ENCODE measurements at places on chromosomes 6 and 20.

DNA sequence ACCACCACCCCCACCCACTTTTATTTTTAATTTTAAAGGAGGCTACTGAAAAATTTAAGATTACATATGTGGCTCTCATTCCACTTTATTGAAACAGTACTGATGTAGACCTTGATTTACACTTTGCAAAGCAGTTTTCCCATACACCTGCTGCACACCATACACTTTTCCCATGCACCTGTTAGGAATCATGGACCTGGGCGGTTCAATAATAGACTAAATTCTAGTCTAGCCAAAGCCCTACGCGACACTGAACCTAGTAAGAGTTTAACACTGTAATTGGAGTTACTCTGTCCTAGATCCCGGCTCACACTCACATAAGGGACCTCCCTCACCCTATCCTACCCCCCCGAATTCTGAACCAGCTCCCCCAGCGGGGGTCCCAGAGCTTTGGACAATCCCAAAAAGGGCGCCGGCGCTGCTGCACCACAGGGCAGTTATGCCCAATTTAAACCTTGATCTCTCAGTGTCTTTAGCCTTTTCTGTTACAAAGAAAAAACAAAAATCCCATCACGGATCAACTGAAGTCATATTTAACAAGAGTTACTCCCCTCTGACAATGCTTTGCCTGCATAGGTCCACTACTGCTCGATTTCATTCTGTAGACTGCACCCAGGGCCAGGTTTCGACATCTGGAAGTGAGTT is 2.4 kb upstream of the GCLC start:
- DNase-seq, result no peak

- DNase-seq, result no peak
These were observed 46.9 kb upstream of the POU3F2 start for GRCh38 chr6:98787435-98787834.

- DNase-seq, result no peak
These were observed 51.4 kb downstream of the ZBTB9 start for GRCh38 chr6:33505548-33506370.

- DNase-seq, result no peak
These were observed 135.7 kb downstream of the ATXN1 start for GRCh38 chr6:16625291-16626265.

GRCh38 chr20:48294942-48295341 is 509.7 kb upstream of the SULF2 start:
- DNase-seq, result no peak

DNA sequence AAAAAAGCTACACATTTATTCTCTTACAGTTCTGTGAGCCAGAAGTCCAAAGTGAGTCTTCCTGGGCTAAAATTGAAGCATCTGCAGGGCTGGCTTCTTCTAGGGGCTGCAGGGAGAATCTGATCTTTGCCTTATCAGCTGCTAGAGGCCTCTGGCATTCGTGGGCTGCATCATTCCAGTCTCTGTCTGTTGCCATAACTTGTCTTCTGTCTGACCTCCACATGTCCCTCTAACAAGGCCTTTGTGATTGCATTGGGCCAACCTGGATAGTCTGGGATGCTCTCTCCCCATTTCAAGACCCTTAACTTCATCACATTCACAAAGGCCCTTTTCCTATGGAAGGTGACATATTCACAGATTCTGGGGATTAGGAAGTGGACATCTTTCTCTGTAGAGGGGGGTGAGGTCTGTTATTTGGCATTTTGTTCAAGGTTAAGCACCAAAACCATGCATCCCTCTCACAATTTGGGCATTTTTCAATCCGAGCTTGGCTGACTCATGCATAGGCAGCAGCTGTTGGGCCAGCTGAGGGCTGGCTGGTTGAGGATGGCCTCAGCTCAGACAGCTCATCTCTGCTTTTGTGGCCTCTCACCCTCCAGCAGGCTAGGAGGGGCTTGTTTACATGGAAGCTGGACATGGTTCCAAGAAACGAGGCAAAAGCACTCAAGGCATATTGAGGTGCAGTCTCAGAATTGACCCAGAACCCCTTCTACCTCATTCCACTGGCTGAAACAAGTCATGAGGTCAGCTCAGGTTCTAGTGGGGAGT is 116.1 kb upstream of the NXT1 start:
- no peak for DNase-seq

DNA sequence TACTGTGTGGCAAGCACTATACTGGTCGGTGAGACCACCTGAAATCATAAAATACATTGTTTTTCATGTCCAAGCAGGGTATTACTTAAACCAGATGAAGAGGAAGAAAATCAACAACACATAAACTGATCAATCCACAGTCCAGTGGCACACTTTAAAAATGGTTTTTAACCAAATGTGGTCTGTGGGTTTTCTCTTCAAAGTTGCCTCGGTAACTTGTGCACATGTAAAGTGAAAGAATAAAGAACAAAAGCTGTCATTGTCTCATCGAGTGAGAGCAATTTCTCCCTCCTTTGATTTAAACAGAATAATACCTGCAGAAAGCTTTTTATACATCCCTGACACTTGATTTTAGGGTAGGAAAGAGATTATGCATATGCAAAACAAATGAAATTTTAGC is 3.7 kb downstream of the FLRT3 start:
- no peak for DNase-seq

DNA sequence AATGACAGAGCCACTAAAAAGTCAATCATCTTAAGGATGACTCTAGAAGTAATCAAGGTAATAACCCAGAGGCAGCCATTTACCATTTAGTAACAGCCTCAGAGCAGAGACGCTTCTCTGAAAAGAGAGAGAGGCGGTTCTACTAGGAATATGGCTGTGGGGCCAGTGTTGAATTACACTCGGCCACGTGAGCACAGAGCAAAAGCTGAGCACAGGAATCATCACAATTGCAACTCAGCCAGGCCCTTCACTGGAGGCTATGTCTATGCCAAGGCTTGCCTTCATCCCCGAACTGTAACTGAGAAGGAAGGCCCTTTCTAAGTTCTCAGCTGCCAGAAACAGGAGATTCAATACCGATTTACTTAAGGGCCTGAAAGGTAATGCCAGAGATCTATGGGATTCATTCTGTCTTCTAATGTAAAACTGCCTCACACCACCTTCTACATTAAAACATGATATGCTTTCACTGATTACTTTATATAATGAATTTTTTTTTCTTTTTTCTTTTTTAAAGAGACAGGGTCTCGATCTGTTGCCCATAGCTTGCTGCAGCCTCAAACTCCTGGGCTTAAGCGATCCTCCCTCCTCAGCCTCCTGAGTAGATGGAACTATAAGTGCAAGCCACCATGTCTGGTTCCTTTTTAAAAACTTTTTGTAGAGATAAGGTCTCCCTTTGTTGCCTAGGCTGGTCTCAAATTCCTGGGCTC is 67.6 kb downstream of the NUDT3 start:
- no peak for DNase-seq

DNA sequence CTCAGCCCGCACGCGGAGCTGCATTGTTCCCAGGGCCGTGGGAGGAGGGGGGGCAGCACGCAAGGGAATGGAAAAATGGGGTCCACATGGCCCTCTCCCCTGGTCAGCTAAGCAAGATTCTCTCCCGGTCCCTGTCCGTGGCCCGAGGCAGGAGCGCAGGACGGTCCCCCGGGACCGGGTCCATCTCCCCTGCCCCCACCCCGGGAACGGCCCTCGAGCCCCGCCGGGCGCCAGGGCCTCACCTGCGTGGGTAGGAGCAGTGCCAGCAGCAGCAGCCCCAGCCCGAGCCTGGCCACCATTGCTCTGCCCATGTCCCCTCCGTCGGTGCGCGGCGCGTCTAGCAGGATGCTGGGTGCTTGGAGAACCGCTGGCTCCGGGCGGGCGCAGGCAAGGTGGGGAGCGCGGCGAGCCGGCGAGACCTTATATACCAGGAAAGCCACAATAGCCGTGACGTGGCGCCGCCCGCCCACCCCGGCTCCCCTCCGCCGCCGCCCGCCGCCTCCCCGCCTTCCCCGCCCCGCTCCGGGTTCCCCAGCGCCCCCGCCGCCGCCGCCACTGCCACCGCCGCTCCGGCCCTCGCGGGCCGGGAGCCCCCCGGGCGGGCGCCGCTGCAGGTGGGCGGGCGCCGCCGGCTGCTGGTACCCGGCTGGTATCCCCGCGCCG is at the start of gene CD24:
TSS of gene CD24 (minus strand) at position 394 of the 663 bp plus-strand sequence. CDS start at position 311, 83 bp downstream.
- peak; percentile 38 for DNase-seq

DNA sequence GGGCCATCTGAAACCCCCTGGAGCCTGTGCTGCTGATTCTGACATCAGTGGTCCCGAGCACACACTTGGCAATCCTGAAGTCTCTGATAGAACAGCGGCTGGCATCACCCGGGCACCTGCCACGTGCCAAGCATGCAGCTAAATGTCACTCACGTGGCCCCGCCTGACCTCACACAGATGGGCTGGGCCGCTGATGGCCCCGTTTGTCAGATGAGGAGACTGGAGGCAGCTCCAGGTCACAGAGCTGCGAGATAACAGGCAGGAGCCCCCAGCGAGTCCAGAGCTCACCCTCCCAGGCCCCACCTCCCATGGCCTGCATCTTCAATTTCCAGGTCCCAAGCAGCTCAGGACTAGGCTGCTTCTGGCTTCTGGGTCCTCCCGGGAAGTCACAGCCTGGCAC is 67.2 kb downstream of the YTHDF1 start:
- no peak for DNase-seq

DNA sequence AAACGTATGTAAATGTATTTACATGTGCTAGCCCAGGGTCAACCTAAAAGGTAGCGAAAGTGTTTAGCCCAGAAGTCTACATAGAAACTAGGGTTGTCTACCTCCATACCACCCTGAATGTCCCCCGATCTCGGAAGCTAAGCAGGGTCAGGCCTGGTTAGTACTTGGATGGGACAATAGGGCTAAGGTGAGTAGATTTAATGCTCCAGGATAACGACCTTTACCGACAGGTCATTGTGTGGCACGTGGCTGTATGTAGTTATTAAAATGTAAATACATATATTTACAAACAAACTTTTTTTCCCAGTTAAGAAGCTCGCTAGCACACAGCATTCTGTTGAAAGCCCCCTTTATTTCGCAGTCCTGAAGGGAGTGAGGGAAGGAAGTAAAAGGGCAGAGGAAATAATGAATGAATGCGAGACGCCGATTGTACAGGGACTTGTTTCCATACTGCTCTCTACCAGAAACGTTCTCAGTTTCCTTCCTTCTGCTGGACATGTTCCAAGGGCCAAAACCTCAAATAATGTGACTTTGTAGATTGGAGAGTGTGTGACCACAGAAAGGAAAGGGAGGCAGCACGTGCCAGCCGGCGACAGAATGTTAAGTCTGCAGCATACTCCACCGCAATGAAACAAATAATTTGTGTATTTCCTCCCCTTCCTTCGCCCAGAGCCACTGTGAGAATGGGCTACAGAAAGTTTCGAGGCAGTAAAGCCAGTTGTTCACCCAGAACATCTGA is 612 bp downstream of the ADAT2 start:
- DNase-seq, result peak; percentile 3

GRCh38 chr6:116099036-116099435 is 1.6 kb upstream of the NT5DC1 start:
- DNase-seq, result no peak

- no peak for DNase-seq
These were observed 4.6 kb downstream of the PTGIS start for GRCh38 chr20:49563015-49563980.

DNA sequence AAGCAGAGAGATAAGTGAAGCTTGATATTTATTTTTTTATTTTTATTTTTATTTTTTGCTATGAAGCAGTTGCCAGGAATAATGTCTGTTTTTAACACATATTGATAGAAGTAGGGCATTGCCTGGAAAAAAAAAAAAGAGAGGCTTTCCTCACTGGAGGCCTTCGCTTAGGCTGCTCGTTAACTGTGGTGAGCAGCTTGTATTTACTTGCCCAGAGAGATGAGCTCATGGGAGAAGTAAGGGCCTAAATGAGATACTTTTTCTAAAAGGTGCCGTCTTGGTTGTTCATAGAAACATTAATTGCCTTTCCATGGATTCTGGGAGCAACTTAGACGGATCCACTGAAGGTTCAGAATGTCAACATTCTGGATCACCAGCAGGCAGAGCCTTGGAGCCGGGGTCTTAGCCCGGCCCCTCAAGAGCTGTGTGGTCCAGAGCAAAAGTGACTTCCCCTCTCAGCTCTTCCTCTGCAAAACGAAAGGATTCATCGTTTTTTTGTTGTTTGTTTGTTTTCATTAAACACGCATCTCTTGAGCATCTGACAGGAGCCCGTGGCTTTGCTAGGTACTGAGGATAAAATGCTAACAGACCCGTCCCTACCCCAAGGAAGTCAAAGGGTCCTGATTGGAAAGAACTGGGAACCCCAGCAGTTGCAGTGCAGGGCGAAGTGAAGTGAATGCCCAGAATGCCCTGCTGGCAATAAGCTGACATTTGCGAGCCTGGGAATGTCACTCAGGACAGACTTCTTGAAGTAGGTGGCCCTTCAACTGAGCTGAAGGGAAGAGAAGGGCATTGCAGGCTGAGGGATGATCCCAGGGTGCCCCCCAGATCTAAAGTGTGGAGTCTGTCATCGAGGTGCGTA is 138.5 kb downstream of the ZDHHC14 start:
- no peak for DNase-seq

GRCh38 chr6:24919056-24919892 is 16.5 kb downstream of the RIPOR2 start:
- DNase-seq, result no peak

DNA sequence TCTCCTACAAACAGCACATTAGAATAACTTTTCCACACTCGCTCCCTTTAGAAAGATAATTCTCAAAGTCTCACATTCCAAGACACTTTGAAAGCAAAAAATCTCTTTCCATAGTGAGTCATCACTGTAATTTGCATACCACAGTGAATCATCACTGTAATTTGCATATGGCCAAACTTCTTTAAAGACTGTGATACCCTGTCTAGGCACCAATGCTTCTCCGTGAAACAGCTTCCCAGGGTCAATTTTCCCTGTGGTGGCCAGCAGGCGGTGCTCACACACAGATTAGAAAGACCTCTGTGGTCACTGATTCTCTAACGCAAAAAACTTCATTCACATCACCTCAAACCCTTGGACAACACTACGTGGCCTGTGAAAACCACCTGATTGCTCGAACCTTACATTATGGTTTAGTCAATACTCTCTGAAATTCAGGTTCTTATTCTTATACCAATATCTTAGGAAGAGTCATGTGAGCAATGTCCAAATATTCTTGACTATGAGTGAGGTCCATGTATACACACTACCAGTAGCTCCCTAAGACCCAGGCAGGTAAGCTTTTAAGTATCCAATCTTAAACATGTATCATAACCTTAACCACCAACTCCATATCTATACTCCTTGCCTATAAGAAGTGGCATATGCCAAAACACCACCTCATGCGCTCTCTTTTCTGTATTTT is 78.5 kb upstream of the PHACTR1 start:
- DNase-seq, result peak; percentile 31

- no peak for DNase-seq
These were observed 11.7 kb downstream of the TMEM244 start for GRCh38 chr6:129849456-129849855.

- DNase-seq, result no peak
These were observed 4.7 kb upstream of the ZDHHC14 start for GRCh38 chr6:157376241-157376640.

DNA sequence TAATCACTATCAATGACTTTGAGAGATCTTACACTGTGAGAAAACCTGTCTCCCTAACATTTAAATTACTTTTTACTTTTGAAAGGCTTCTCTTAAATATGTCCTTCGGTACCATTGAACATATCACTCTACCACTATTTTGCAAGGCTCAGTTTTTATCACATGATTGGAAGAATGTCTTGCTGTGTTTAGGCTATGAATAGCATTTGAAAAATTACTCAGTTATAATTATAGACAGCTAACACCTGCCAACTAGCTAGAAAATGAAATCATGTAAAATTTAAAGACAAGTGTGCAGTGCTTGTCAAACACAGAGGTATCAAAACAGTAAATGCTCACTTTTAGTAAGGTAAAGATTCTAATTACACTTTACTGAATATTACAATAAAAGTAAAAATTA is 11.0 kb downstream of the SESN1 start:
- DNase-seq, result no peak

Measured in HTR-8/SVneo (cell line).